ENCODE measurements at places on chromosomes 13 and 19.

- H3K27ac ChIP-seq: no peak overlapping the region
- DNase-seq: no peak
- no peaks in the 10 kb centered on the region for H3K36me3 ChIP-seq
- H3K27me3 ChIP-seq: peaks cover 15% of the 10 kb centered on the region
These were observed 114.8 kb downstream of the COL4A2 start for GRCh38 chr13:110421696-110422385.

DNA sequence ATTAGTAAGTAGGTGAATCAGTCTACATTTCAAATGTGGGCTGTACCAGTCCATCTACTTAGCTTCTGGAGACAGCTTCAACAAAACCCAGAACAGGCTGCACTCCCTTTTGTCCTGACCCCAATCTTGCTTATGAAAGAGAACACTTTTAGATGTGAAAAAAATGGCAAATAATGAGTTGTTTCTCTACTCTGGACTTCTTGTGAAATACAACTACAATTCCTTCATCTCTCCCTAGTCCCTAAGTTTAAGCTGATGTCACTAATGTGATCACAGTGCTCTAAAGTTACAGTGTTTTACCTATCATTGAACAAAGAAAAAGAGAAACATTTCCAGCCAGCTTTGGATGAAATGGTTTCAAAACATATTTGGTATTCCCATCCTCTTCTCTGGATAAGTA lies 183.9 kb downstream of the LHFPL6 start:
- no peaks in the 10 kb centered on the region for H3K27me3 ChIP-seq
- DNase-seq: no peak
- H3K4me3 ChIP-seq: no peak overlapping the region
- no peaks in the 10 kb centered on the region for H3K4me1 ChIP-seq
- H3K36me3 ChIP-seq: no peaks in the 10 kb centered on the region
- H3K27ac ChIP-seq: no peak overlapping the region

- H3K36me3 ChIP-seq: no peaks in the 10 kb centered on the region
- no peak overlapping the region for H3K4me3 ChIP-seq
- no peaks in the 10 kb centered on the region for H3K27me3 ChIP-seq
- no peak for DNase-seq
- no peak overlapping the region for H3K27ac ChIP-seq
- H3K4me1 ChIP-seq: no peaks in the 10 kb centered on the region
These were observed 1070.7 kb downstream of the UQCRFS1 start for GRCh38 chr19:28142258-28142657.

GRCh38 chr19:50418176-50419021 lies at the start of gene SPIB:
Gene SPIB, plus strand, starts transcription at chr19:50418938. Its CDS starts 25 bp downstream, at chr19:50418963.
- DNase-seq: no peak
- H3K4me3 ChIP-seq: peak within 1 kb of the TSS; percentile 55
- H3K4me1 ChIP-seq: peaks cover 53% of the 10 kb centered on the region
- peaks cover 6% of the 10 kb centered on the region for H3K27me3 ChIP-seq

DNA sequence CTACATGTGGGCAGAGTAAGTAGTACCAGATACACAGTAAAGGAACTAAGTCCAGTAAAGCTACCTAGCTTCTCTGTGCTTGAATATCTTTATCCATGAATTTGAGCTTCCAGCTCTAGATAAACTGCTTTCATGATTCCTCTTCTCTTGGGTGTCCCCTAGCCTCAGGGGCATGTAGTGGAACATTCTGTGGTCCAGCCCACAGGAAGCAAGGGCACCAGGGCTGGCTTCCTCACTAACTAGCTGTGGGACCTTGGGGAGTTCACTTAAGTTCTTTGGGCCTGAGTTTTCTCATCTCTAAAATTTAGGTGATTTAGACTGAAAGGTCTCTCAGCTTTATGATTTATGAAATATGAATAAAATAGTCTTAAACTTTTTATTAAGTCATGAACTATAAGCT lies 185.7 kb downstream of the KATNAL1 start:
- no peak for DNase-seq
- no peak overlapping the region for H3K27ac ChIP-seq
- no peaks in the 10 kb centered on the region for H3K27me3 ChIP-seq
- peaks cover 23% of the 10 kb centered on the region for H3K4me1 ChIP-seq

- H3K36me3 ChIP-seq: no peaks in the 10 kb centered on the region
- H3K4me3 ChIP-seq: no peak overlapping the region
- no peaks in the 10 kb centered on the region for H3K27me3 ChIP-seq
- no peaks in the 10 kb centered on the region for H3K4me1 ChIP-seq
- H3K27ac ChIP-seq: no peak overlapping the region
- no peak for DNase-seq
These were observed 7.2 kb upstream of the SAE1 start for GRCh38 chr19:47123406-47123805.

GRCh38 chr19:12194827-12195731 lies 32.2 kb downstream of the ZNF136 start:
- H3K36me3 ChIP-seq: peaks cover 3% of the 10 kb centered on the region
- DNase-seq: peak; percentile 78
- H3K27me3 ChIP-seq: no peaks in the 10 kb centered on the region
- H3K27ac ChIP-seq: peak overlapping the region; percentile 77
- H3K4me1 ChIP-seq: peaks cover 21% of the 10 kb centered on the region

- no peaks in the 10 kb centered on the region for H3K27me3 ChIP-seq
- no peak for DNase-seq
- H3K4me3 ChIP-seq: no peak overlapping the region
- no peaks in the 10 kb centered on the region for H3K4me1 ChIP-seq
These were observed 15.8 kb downstream of the DGKH start for GRCh38 chr13:42064259-42064658.

- no peaks in the 10 kb centered on the region for H3K27me3 ChIP-seq
- no peaks in the 10 kb centered on the region for H3K36me3 ChIP-seq
- no peak overlapping the region for H3K4me3 ChIP-seq
- DNase-seq: no peak
- no peak overlapping the region for H3K27ac ChIP-seq
These were observed 67.1 kb downstream of the LRCH1 start for GRCh38 chr13:46620029-46620428.

DNA sequence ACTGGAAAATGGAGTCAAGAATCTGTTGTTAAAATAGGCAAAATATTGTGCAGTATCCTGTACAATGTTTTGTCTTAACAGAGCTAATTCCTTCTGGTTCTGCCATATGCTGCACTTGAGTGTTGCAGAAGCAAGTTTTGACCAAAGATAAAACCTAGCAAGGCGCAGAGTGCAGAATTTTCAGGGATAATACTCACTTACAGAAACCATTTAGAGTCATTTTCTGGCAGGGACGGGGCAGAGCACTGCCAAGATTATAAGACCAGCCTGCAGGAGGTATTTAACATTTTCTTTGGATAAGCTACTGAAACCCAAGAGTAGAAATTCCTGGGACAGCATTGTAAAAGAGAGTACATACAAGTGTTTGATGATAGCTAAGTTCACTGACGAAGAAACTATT lies 159.5 kb upstream of the EDNRB start:
- no peaks in the 10 kb centered on the region for H3K27me3 ChIP-seq
- DNase-seq: no peak
- H3K36me3 ChIP-seq: no peaks in the 10 kb centered on the region
- no peak overlapping the region for H3K4me3 ChIP-seq
- no peaks in the 10 kb centered on the region for H3K4me1 ChIP-seq

DNA sequence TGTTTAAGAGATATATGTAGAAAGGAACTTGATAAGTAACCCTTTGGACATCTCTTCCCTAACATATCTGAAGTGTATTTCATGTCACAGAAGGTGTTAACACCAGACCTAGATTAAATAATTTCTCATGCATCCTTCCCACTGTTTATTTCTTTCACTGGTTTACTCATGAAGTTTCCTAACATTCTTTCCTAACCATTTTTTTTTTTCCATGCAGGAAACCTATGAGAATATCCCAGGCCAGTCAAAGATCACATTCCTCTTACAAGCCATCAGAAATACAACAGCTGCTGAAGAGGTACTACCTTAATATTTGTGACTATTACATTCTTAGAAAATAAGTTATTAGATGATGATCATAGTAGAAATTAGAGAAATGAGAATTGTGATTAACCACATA lies 28.8 kb downstream of the IPO5 start:
- H3K36me3 ChIP-seq: peaks cover 23% of the 10 kb centered on the region
- no peak overlapping the region for H3K4me3 ChIP-seq

- H3K27me3 ChIP-seq: no peaks in the 10 kb centered on the region
- H3K27ac ChIP-seq: no peak overlapping the region
- H3K36me3 ChIP-seq: no peaks in the 10 kb centered on the region
- peak; percentile 55 for DNase-seq
These were observed 10.5 kb upstream of the NTN5 start for GRCh38 chr19:48683349-48683748.

- H3K27ac ChIP-seq: no peak overlapping the region
- H3K4me1 ChIP-seq: no peaks in the 10 kb centered on the region
- no peaks in the 10 kb centered on the region for H3K27me3 ChIP-seq
- no peak overlapping the region for H3K4me3 ChIP-seq
- no peak for DNase-seq
These were observed 2.3 kb upstream of the ZNRF4 start for GRCh38 chr19:5452594-5453565.

DNA sequence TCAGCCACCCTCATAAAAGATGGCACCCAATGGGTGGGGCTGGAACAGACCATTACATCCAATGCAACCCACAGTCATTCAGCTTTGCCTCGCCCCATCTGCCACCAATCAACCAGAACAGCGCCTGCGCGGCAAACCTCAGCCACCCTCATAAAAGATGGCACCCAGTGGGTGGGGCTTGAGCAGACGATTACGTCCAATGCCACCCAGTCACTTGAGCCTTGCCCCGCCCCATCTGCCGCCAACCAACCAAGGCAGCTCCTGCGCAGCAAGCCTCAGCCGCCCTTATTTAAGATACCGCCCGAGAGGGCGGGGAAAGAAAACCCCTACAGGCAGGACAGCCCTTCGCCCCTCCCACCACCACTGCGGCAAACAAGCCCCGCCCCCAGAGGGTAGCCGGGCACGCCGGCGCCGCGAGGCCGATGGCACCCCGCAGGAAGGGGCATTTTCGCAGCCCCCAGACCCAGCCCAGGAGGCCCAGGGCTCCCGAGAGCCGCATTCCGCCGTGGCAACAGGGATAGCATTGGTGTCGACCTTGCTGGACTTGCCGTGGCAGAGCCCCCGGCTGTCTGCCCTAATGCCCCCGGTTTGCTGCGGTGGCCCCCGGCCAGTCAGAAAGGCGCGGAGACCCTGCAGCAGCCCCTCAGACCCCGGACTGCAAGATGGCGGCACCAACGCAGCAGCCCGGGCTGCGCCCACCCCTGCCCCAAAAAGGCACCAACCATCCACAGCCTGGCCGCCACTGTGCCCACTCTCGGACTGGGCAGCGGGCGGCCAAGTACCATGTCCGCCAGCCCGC lies 675 bp downstream of the PEG3 start:
- H3K27me3 ChIP-seq: peaks cover 2% of the 10 kb centered on the region
- H3K4me1 ChIP-seq: peaks cover 10% of the 10 kb centered on the region
- H3K27ac ChIP-seq: no peak overlapping the region
- H3K4me3 ChIP-seq: no peak overlapping the region
- H3K36me3 ChIP-seq: no peaks in the 10 kb centered on the region

DNA sequence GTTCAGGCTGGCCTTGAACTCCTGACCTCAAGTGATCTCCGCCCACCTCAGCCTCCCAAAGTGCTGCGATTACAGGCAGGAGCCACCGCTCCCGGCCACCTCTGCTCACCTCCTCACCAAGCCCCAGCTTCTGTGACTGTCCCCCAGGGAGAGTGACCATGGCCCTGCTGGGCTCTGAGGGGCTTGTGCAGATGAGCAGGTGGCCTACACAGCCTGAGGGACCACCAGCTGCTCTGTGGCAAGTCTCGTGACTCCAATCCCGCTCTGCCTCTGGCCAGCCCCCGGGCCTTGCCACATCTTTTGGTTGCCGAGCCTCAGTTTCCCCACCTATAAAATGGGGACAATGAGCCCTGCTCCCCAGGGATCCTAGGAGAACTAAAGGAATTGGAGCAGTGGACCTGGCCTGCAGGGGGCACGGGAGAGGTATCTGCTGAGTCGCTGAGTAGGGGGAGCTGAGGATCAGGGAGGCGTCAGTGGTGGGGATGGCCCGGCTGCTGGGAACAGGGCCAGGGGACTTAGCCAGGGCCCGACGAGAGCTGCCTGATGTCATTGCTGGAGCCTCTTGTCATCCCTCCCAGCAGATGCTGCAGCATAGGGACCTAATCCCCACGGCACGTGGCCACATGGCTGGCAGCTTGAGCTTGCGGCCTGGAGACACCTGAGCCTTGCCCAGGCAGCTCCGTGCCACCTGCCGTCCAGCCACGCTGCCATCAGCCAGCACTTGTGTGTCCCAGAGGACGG lies 74.7 kb downstream of the GADD45B start:
- DNase-seq: no peak
- H3K4me3 ChIP-seq: no peak overlapping the region
- H3K27ac ChIP-seq: no peak overlapping the region
- H3K36me3 ChIP-seq: no peaks in the 10 kb centered on the region
- no peaks in the 10 kb centered on the region for H3K27me3 ChIP-seq

DNA sequence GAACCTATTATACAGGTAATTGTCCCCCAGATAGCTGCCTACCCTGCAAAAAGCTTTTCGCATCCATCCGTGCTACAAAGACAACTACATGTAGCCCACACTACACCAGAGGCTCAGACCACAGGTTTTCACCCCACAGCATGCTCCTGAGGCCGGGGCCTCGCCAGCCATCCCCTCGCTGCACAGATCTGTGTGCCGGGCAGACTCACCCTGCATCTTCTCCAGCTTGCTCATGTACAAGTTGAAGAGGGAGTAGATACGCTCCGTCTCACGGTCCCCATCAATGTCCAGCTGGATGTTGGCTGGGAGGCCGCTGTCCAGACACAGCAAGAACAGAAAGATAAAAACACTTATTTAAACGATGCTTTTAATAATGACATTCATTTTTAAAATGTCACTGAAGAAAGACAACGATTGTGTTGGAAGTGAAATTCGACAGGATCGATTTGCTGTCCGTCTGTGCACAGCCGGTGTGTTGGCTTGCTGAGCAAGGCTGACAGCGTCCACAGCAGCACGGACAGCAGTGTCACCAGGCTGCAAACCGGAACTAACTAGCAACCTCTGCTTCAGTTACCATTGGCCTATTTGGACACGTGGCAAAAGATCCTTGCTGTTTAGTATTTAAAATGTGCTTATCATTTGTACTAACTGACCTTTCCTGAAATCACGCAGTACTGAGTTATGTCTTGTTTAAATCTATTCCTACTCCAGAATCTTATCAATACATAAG lies 18.6 kb upstream of the C13orf46 start:
- H3K27ac ChIP-seq: no peak overlapping the region
- no peaks in the 10 kb centered on the region for H3K27me3 ChIP-seq
- no peak overlapping the region for H3K4me3 ChIP-seq
- H3K36me3 ChIP-seq: peaks cover 65% of the 10 kb centered on the region
- no peak for DNase-seq

DNA sequence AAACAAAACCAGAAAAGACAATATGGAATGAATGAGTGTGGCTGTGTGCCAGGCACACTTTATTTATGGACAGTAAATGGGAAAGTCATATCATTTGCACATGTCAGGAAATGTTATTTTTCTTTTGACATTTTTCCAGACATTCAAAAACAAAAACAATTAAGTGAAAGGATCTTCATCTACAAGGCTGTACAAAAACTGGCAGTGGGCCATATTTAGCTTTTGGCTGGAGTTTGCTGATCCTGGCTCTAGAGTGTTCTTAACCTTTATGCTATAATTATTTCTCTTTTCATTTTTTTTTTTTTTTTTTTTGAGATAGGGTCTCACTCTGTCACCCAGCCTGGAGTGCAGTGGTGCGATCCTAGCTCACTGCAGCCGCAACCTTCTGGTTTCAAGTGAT lies 6.5 kb upstream of the TNFSF9 start:
- no peak for DNase-seq
- no peaks in the 10 kb centered on the region for H3K27me3 ChIP-seq
- peaks cover 23% of the 10 kb centered on the region for H3K4me1 ChIP-seq
- H3K36me3 ChIP-seq: no peaks in the 10 kb centered on the region
- H3K27ac ChIP-seq: no peak overlapping the region

GRCh38 chr13:40943073-40943472 lies 76.0 kb downstream of the ELF1 start:
- no peak for DNase-seq
- no peaks in the 10 kb centered on the region for H3K4me1 ChIP-seq
- H3K27ac ChIP-seq: no peak overlapping the region
- peaks cover 91% of the 10 kb centered on the region for H3K36me3 ChIP-seq
